ENCODE measurements at places on chromosomes 2 and 18. TPM values are rescaled to one million over a fixed set of nuclear protein-coding genes. Genes with fewer than 3 reads are reported as not detected.

The PCARE gene
- not detected for total RNA-seq

The PDE6D gene
- total RNA-seq, result 19.4 TPM

The MRPS5 gene
- 47.1 TPM for total RNA-seq

The FOXD4L1 gene
- total RNA-seq, result 0.19 TPM

The ADGRF3 gene
- under 0.01 TPM for total RNA-seq

The SLC8A1 gene
- total RNA-seq, result 131 TPM

The ELOA2 gene
- not detected for total RNA-seq

The HOXD9 gene
- total RNA-seq, result not detected

The EFR3B gene
- 1.7 TPM for total RNA-seq

The WDR54 gene
- total RNA-seq, result 38.6 TPM

The CYB5A gene
- 55.4 TPM for total RNA-seq

The GREB1 gene
- 0.96 TPM for total RNA-seq

The SULT1C4 gene
- total RNA-seq, result 0.56 TPM

The MSH2 gene
- total RNA-seq, result 36.2 TPM

The PAIP2B gene
- total RNA-seq, result 0.58 TPM

The LINC00305 gene
- not detected for total RNA-seq

The LYPD1 gene
- total RNA-seq, result 32.1 TPM

The SH3RF3 gene
- 2.9 TPM for total RNA-seq

The PAPOLG gene
- 10.4 TPM for total RNA-seq

The RAB27B gene
- 5.9 TPM for total RNA-seq

The HAAO gene
- 0.38 TPM for total RNA-seq

All from regular cardiac myocyte (primary cell).